ENCODE measurements at places on chromosomes 12 and 14.

DNA sequence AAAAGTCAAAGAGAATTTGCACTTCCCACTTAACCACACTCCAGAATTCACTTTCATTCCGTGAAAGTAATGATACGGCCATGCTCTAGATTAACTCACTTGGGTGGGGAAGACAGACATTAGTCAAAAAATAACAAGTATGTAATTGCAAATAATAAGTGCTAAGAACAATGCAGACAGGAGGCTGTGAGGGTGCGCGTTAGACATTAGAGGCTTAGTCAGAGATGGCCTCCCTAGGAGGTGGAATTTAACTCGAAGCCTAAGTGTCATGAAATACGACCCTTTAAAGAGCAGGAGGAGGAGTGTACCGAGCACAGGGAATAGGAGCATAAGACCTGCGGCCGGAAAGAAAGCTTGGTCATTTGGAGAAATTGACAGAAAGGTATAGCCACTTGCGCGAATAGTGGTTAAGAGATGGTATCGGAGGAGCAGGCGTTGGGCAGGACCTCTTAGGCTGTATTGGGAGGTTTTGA lies 628 bp downstream of the SNRPF start:
- DNase-seq: peak; percentile 43

- DNase-seq: no peak
Measured at GRCh38 chr12:65570451-65571130, 253.7 kb upstream of the HMGA2 start.

DNA sequence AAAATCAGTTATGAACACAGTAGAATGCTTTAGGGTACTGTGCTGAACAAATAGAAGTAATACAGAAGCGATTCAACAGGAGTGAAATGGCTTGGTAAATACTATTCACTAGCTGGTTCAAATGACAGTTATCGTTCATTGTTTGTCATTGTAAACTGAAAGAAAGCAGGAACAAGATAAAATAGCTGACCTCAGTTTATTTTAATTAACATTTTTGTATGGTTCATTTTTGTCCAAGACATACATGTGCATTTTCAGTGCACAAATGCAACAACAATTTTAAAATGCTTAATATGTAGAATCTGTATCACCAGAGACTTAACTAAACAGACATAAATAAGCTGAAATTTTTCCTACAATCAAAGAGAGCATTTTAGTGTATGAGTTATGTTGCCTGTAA lies 49.9 kb downstream of the ALX1 start:
- no peak for DNase-seq

DNA sequence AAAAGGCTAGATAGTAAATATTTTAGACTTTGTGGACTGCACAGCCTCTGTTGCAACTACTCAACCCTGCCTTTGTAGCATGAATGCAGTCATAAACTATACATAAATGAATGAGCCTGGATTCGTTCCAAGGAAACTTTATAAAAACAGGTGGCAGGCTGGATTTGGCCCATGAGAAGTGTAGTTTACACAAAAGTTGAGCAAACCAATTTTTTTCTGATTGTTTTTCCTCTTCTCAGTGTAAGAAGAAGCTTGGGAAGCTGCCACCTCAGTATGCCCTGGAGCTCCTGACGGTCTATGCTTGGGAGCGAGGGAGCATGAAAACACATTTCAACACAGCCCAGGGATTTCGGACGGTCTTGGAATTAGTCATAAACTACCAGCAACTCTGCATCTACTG lies 9.5 kb downstream of the OAS1 start:
- DNase-seq: no peak

- DNase-seq: no peak
Measured at GRCh38 chr14:19729763-19730162, 13.6 kb upstream of the OR4Q3 start.

DNA sequence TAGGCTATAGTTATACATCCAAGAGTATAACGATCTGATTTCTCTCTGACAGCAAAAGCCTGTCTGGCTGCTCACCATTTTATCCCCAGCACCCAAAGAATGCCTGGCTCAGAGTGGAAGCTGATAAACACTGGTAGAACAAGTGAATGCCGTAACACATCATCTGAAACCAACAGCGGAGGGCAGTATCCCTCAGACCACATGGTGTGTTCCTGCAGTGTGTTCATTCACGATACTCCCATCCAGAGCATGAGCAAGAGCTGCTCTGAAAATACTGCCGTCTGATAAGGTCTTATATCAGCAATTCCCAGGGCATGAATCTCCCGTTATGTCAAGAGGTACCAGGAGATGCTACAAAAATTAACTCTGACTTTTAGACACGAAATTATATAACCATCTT lies 95.9 kb downstream of the TTC7B start:
- no peak for DNase-seq

GRCh38 chr14:50826681-50827080 lies 4.3 kb downstream of the NIN start:
- no peak for DNase-seq

GRCh38 chr14:62027958-62028357 lies 265.7 kb downstream of the SNAPC1 start:
- no peak for DNase-seq

Data from left renal pelvis (tissue), 4 donors.